Foreskin keratinocyte (primary cell): ENCODE measurements at places on chromosomes 2 and 18. TPM values are rescaled to one million over a fixed set of nuclear protein-coding genes. Genes with fewer than 3 reads are reported as not detected.

FEV gene
- total RNA-seq, result not detected in 2 replicates

TXNDC2 gene
- total RNA-seq, result not detected in 2 replicates

PLEK gene
- total RNA-seq, result not detected in 2 replicates

REG1A gene
- total RNA-seq, result not detected in 2 replicates

C2orf80 gene
- total RNA-seq, result not detected in 2 replicates

MOB1A gene
- 113 and 116 TPM in 2 replicates for total RNA-seq

LAMA1 gene
- total RNA-seq, result 1.5 and 7.5 TPM in 2 replicates

SERPINB13 gene
- total RNA-seq, result 5.9 and 6.0 TPM in 2 replicates

NAT8 gene
- total RNA-seq, result not detected in 2 replicates

TMEM198 gene
- total RNA-seq, result 1.0 and 1.2 TPM in 2 replicates

LIMS3 gene
- 1.2 TPM in 1 of 2 replicates, not detected in the other for total RNA-seq

EIF2B4 gene
- total RNA-seq, result 39.9 and 45.6 TPM in 2 replicates

CD8A gene
- total RNA-seq, result 0.07 TPM in 2 replicates

VWC2L gene
- not detected in 2 replicates for total RNA-seq

ARHGAP25 gene
- 17.5 and 19.6 TPM in 2 replicates for total RNA-seq

ALPG gene
- not detected in 2 replicates for total RNA-seq

RSAD2 gene
- total RNA-seq, result 2.3 and 4.4 TPM in 2 replicates

BCL2 gene
- total RNA-seq, result 0.99 and 1.9 TPM in 2 replicates

ANKRD62 gene
- not detected in 2 replicates for total RNA-seq

ASNSD1 gene
- total RNA-seq, result 33.5 and 34.4 TPM in 2 replicates

ITGB6 gene
- total RNA-seq, result 41.2 and 113 TPM in 2 replicates

RTP5 gene
- not detected in 2 replicates for total RNA-seq

C2orf66 gene
- 0.14 TPM in 2 replicates for total RNA-seq

TBR1 gene
- not detected in 2 replicates for total RNA-seq

STARD6 gene
- total RNA-seq, result 0.14 TPM in 1 of 2 replicates, not detected in the other

GPR17 gene
- not detected in 2 replicates for total RNA-seq

GPBAR1 gene
- 0.14 and 0.18 TPM in 2 replicates for total RNA-seq

GPR55 gene
- total RNA-seq, result not detected in 2 replicates

DUSP19 gene
- total RNA-seq, result 1.0 TPM in 2 replicates

ZNF513 gene
- 10.2 and 12.9 TPM in 2 replicates for total RNA-seq

CCDC68 gene
- total RNA-seq, result 3.9 and 4.0 TPM in 2 replicates

MCFD2 gene
- total RNA-seq, result 74.7 and 83.4 TPM in 2 replicates

MARCO gene
- 0.11 and 0.14 TPM in 2 replicates for total RNA-seq

MYOM1 gene
- total RNA-seq, result 0.07 and 0.11 TPM in 2 replicates

ARL6IP6 gene
- total RNA-seq, result 27.4 and 33.0 TPM in 2 replicates

CNTNAP5 gene
- not detected in 2 replicates for total RNA-seq
